ENCODE measurements at places on chromosomes 13 and 19. TPM values are rescaled to one million over a fixed set of nuclear protein-coding genes. Genes with fewer than 3 reads are reported as not detected.

CRX gene
- total RNA-seq, result not detected

- DNase-seq, result no peak
Observed at GRCh38 chr19:10719466-10719961, 1.6 kb downstream of the DNM2 start.

- DNase-seq, result no peak
Observed at GRCh38 chr19:33868076-33868735, 71.5 kb downstream of the KCTD15 start.

DNA sequence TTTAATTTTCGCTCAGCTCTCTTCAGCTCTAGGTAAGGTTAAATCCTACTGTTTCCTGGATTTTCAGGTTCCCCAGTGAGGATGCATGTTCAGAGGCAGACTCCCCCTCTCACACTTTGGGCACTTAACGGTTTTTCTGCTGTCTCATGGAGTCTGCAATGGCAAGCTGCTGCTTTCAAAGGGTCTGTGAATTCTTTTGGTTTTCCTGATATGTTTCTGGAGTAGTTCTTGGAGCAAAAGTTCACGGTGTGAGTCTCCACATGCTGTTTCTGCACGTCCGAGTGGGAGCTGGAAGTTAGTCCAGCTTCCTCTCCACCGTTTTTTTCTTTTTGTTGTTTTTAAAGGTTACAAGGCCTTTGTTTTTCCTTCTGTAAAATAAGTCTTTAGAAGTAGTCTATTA, 35.4 kb downstream of the DNAJC15 start:
- DNase-seq, result no peak
